ENCODE measurements at places on chromosomes 7 and 10.
A peak's percentile ranks its signal among the peaks of the same experiment; 100 is the strongest.

GRCh38 chr10:132643709-132644526 is 106.3 kb downstream of the INPP5A start:
- DNase-seq = no peak

DNA sequence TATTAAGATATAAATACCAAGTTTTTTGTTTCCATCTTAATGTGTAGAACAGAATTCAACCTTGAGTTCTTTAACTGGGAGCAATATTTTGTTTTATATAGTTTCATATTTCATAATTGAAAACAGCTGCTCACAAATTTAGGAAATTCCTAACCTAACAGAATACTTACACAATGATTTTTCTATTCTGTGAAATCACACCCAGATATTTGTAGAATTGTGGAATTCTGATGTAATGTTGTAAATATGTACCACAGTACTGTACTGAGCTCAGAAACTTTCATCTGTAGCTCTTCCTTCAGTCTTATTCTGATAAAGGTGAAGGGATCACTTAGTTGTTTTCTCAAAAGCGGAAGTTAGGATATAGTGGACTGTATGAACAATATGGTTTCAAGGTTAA is 143.4 kb upstream of the GLI3 start:
- DNase-seq = no peak

DNA sequence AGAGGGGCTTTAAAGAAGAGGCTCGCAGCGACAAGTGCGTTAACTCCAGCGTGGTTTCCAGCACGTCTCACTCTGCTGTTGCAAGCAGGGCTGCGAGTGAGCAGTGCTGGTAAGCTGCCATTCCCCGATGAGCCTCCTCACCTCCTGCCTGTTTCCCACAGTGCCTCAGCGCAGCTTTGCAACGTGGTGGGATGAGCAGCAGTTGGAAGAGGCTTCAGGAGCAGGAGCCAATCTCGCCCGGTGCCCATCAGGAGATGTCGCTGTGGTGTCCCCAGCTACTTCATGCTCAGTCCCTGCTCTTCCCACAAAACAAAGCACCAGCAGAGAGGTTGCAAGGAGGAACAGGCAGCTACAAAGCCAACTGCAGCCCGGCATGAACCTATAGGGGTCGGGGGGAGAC is 2.4 kb upstream of the ADARB2 start:
- no peak for DNase-seq

- no peak for DNase-seq
Measured at GRCh38 chr10:9596368-9596920, 1421.2 kb upstream of the CELF2 start.

DNA sequence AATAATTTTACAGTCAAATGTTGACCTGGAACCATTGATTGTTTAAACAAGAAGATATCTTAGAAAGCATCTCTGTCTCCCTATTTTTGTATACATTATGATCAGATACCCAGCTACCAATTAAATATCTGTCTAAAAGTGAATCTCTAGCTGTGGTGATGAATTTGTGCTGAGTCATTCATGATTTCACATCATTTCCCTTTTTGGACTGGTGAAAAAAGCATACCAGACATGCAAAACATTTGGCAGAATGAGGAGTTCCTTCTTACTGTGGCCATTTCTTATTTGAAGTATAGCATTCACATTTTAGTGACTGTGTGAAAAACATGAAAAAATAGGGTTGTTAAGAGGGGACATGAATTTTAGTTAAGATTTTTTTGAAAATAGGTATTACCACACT is 98.0 kb upstream of the GATA3 start:
- peak; percentile 79 for DNase-seq

- no peak for DNase-seq
Measured at GRCh38 chr7:152202056-152202455, 176.6 kb downstream of the GALNT11 start.

- no peak for DNase-seq
Measured at GRCh38 chr7:27198871-27199801, 755 bp downstream of the HOXA13 start.

- DNase-seq = no peak
Measured at GRCh38 chr10:103709341-103709920, 145.9 kb downstream of the SH3PXD2A start.

DNA sequence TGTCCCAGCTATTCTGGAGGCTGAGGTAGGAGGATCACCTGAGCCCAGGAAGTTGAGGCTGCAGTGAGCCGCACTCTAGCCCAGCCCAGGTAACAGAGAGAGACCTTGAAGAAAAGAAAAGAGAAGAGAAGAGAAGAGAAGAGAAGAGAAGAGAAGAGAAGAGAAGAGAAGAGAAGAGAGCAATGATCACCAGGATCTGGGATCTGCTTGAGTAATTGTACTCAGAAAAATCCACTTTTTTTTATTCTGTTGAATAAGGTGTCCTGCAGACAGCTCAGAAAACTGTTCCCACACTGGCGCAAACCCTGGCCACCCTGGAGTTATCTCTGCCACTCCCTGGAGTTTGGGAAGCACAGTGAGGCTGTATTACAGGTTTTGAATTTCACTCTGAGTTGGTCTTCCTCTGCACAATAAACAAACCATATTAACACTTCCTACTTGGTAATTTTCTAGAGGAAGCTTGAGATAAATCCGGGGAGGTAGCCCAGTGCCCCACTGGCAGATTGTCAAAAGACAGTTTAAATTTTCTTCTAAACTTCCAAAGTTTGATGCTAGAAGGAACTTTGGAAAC is 9.6 kb upstream of the OAT start:
- DNase-seq = no peak

- no peak for DNase-seq
Measured at GRCh38 chr10:116272440-116273283, at the start of gene GFRA1. Gene GFRA1 (minus strand): TSS chr10:116273206. CDS start chr10:116272029, 1,177 bp downstream.

GRCh38 chr10:121078672-121079102 is 227.5 kb downstream of the WDR11 start:
- no peak for DNase-seq

- DNase-seq = no peak
Measured at GRCh38 chr10:86366902-86367151, 232 bp upstream of the GRID1 start.

DNA sequence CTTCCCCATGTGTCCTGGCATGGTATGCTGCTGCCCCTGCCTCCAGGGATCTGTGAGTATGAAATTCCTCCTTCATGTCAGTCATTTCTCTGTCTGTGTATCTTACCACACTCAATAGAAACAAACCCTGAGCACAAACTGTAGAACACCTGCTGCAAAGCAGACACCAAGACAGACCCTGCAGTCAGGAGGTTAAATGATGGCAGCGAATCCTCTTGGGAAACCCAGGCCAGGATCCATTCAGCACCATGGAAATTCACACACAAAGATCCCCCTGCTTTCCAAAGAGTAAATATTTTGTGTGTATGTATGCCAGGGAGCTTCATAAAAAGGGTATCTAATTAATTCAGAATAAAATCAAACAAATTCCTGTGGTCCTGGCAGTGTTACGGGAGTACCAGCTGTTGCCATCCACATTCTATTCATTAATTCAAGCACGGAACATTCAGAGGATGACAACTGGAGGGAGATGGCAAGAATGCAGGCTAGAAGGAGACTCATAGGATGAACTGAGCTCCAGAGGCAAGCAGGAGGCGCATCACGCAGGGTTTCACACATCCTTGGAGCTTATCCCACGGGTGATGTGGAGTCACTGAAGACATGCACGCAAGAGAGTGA is 14.8 kb downstream of the ITIH5 start:
- no peak for DNase-seq

DNA sequence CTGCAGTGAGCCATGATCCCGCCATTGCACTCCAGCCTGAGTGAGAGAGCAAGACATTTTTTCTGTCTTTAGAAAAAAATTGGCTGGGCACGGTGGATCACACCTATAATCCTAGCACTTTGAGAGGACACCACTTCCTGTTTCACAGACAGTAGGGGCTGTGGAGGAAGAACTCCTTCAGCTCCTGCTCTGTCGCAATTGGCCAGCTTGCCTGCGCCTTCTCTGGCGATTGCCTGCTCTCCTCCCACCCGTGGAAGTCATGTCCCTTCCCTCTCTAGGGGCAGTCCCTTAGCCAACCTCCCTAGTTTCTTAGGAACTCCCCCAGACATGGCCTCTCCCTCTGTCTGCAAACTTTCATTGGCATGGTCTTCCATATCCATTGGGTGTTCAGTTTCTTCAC is 8.7 kb downstream of the PDSS1 start:
- no peak for DNase-seq

- DNase-seq = no peak
Measured at GRCh38 chr10:62637249-62638061, 167.1 kb upstream of the ADO start.

DNA sequence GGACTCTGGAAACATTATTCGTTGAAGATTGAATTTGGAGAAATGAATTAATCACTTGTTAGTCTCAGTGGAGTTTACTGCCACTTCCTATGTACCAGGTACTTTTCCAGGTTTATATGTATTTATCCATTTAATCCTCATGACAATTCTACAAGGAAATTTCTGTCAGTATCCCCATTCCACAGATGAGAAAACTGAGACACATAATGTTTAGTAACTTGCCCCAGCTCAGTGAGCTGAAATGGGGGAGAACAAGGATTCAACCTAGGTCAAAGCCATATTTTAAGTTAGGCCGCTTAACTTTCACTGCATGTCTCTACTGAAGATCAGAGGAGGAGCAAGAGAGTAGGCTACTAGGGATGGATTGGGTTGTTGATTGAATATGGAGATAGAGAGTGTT is 4.6 kb upstream of the SCIN start:
- DNase-seq = no peak

DNA sequence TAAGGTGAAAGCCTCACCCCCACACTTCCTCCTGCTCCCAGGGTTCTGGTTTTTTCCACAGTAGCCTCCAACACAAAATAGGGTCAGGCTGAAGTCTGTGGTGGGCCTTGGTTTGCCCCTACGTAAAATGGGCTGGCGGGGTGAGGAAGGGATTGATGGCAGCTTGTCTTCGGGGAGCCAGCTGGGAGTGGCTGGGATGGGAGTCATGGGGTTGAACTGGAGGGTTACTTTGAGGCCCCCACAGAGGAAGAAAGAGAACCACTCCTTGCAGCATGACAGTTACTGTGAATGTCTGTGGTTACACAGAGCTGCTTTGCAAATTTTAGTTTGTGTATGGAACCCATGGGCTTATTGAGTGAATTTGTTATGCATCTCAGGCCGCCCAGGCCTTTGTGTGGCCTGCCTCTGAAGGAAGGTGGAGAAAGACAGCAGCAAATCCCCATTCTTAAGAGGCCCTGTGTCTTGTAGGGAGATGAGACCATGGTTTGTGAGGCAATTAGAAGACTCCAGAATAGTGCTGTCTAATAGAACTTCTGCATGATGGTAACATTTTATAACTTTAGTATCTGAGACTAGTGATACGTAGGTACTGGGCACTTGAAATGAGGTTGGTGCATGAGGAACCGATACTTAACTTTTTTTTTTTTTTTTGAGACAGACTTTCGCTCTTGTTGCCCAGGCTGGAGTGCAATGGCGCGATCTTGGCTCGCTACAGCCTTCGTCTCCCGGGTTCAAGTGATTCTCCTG is 8.1 kb downstream of the TRIM8 start:
- no peak for DNase-seq

GRCh38 chr7:12731775-12732174 is 44.3 kb downstream of the ARL4A start:
- DNase-seq = no peak

GRCh38 chr10:5147255-5147980 is 37.5 kb downstream of the AKR1C8 start:
- DNase-seq = no peak

DNA sequence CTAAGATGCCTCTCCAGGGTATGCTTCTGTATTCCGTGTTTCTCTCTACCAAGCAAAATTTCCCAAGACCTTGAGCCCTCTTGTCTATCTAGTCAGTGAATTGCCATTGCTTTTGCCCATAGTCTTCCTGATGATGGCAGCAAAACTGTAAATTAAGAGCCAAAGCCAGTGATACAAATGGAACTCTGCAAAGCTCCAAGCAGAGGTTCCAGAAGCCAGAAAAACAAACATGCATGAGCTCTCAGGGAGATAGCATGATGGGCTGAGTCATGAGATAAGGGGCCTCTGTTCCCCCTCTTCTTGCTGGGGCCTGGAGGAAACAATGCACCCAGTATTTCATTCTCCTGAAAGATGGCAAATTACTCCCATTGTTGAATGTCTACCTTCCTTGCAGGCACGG is 24.7 kb downstream of the LSMEM1 start:
- no peak for DNase-seq

- DNase-seq = no peak
Measured at GRCh38 chr10:10138685-10139084, 879.0 kb upstream of the CELF2 start.

DNA sequence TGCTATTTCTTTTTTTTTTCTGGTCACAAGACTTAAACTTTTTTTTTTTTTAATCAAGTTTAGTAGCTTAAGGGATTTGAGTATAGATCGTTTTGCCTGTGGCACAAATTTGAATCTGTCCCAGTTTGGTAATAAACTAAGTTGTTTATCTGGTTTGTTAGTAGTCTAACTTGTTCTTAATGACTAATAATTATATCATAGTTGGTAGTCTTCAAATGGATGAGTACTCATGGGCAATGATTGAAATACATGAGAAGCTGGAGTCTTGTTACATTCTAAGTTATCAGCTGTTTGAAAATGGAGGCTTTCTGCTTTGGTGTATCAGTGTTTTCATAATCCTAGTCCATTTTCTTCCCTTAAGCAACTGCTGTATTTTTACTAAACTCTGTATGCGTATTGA is 12.3 kb downstream of the BTAF1 start:
- no peak for DNase-seq

DNA sequence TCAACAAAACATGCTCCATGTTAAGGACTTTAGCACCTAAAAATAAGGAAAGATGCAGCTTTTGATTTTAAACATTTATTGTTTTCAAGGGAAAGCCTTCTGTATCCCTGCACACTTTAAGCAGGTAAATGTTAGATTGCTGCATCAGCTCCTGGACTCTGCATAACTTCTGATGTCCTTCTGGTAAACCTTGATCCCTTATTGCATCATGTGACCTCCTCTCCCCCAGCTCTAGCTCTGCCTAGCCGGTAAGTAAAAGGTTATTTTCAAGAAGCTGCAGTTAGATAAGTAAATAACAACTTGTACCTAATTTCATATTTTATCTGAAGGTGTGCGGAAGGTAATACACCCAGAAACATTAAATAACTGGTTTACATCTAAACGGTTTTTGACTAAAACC is 37.5 kb downstream of the PDK4 start:
- no peak for DNase-seq

GRCh38 chr7:43572516-43573049 is 10.3 kb upstream of the STK17A start:
- DNase-seq = peak; percentile 94

GRCh38 chr7:48087349-48087748 is 1.7 kb upstream of the UPP1 start:
- no peak for DNase-seq

GRCh38 chr10:58453105-58453504 is 59.6 kb upstream of the BICC1 start:
- no peak for DNase-seq

- no peak for DNase-seq
Measured at GRCh38 chr10:35927990-35928488, 285.9 kb upstream of the FZD8 start.

DNA sequence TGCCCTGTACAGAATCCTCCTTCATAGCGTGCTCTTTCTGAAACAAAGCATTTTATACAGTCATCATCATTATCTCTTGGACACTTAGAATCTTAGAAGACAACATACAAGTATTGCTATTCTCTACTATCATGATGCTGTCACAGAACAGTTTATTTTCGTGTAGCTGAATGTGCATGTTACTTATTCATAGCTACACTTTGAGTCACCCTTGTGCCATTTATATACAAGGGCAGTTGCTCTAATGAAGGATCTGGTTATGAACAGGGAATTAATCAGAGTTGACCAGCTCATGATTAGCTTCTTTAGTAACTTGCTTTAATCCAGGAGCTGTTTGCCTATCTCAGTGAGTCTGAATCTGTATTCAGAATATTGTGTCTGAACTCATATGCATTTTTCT is 11.2 kb downstream of the CASP2 start:
- no peak for DNase-seq
